ENCODE measurements at places on chromosomes 1 and 21.

- peak overlapping the region; percentile 97 for H3K4me3 ChIP-seq
- DNase-seq: peak; percentile 42
- peak overlapping the region; percentile 99 for H3K27ac ChIP-seq
- peaks cover 2% of the 10 kb centered on the region for H3K36me3 ChIP-seq
These were observed 526 bp downstream of the TPR start for GRCh38 chr1:186374303-186375151.

DNA sequence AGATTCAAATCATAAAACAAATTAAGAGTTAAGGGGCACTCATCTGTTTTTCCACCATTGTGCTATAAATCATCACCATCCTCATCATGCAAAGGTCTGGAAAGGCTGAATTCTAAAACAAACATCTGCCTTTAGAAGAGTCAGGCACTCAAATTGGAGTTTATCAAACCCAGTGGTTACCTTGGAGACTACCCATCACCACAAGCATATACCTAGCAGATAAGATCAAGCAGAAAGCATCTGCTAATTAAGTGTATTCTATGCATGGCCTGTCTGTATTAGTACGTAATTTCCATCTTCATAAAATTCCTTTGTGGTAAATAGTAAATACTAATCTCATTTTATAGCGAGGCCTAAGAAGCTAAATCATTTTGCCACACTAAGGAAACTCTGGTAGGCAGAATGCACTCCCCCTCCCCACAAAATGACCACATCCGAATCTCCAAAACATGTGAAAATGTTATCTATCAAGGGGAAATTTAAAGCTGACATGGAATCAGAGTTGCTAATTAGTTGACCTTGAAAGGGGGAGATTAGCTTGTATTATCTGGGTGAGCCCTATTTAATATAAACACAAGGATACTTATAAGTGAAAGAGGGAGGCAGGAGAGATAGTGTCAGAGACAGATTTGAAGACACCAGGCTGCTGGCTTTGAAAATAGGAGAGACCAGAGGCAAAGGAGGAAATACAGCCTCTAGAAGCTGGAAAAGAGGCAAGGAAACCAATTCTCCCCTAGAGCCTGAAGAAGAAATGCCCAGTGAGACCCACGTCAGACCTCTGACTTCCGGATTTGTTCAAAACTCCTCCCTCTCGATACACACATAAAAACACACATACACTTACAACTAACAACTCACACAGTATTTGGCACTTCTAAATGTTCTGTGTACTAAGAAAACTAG lies 23.2 kb downstream of the ARID4B start:
- DNase-seq: no peak
- peak overlapping the region; percentile 57 for H3K27ac ChIP-seq
- peaks cover 3% of the 10 kb centered on the region for H3K4me1 ChIP-seq
- no peaks in the 10 kb centered on the region for H3K27me3 ChIP-seq

GRCh38 chr1:214248311-214249085 lies 32.5 kb upstream of the SMYD2 start:
- H3K36me3 ChIP-seq: no peaks in the 10 kb centered on the region
- no peak for DNase-seq
- H3K4me1 ChIP-seq: no peaks in the 10 kb centered on the region
- no peak overlapping the region for H3K4me3 ChIP-seq
- no peak overlapping the region for H3K27ac ChIP-seq
- peaks cover 4% of the 10 kb centered on the region for H3K27me3 ChIP-seq

DNA sequence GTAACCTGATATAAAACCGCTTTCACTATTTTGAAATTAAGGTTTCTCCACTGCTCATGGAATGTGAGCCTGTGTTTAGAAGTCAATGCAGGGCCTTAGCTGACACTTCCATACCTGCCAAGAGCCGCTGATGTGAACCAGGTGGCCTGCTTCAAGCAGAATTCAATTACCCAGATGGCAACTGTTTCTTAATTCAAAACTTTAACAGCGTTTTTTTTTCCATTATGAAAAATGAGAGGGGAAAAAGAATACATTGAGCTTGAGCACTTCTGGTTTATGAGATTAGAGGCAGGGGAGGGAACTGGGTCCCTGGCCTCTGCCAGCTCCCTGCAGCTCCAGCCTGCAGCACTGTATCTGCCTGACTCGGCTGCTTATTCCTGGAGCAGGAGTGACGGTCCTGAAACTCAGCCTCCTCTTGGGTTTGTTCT lies 7.7 kb upstream of the ATP1A1 start:
- no peaks in the 10 kb centered on the region for H3K36me3 ChIP-seq
- H3K27ac ChIP-seq: no peak overlapping the region
- no peak overlapping the region for H3K4me3 ChIP-seq
- H3K27me3 ChIP-seq: peaks cover 19% of the 10 kb centered on the region

GRCh38 chr1:85240174-85240601 lies 19.3 kb downstream of the C1orf52 start:
- no peaks in the 10 kb centered on the region for H3K36me3 ChIP-seq
- peaks cover 3% of the 10 kb centered on the region for H3K27me3 ChIP-seq
- no peak overlapping the region for H3K4me3 ChIP-seq
- no peak overlapping the region for H3K27ac ChIP-seq

All from fibroblast of lung (primary cell).